ENCODE measurements at places on chromosomes 12 and 14. TPM values are rescaled to one million over a fixed set of nuclear protein-coding genes. Genes with fewer than 3 reads are reported as not detected.

DNA sequence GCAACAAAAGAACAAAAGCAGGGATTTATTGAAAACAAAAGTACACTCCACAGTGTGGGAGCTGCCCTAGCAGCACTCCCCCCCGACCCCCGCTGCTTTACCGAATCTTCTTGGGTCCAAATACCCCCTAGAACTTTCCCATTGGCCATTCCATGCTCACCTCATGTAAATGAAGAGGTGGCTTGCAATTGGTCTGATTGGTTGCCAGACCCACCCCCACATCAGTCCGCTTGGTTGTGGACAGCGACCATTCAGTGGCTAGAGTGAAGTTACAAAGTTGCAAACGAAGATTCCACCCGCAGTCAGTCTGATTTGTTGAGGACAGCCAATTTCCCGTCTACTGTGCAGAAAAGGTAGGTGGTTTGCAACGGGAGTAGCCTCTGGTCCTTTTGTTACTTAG, 3.9 kb downstream of the STYX start:
- peak; percentile 31 for DNase-seq
- peaks cover 73% of the 10 kb centered on the region for H3K4me1 ChIP-seq
- no peak overlapping the region for H3K27ac ChIP-seq
- no peaks in the 10 kb centered on the region for H3K36me3 ChIP-seq
- no peaks in the 10 kb centered on the region for H3K27me3 ChIP-seq

- H3K27ac ChIP-seq: peak overlapping the region; percentile 75
- H3K4me3 ChIP-seq: no peak overlapping the region
- no peaks in the 10 kb centered on the region for H3K27me3 ChIP-seq
- DNase-seq: peak; percentile 75
Measured at GRCh38 chr14:76767681-76768656, 6.7 kb downstream of the VASH1 start.

GRCh38 chr12:105341010-105341409, 10.5 kb downstream of the C12orf75 start:
- H3K4me1 ChIP-seq: peaks cover under 1% of the 10 kb centered on the region
- DNase-seq: no peak
- no peak overlapping the region for H3K4me3 ChIP-seq
- no peaks in the 10 kb centered on the region for H3K27me3 ChIP-seq
- H3K36me3 ChIP-seq: no peaks in the 10 kb centered on the region

DNA sequence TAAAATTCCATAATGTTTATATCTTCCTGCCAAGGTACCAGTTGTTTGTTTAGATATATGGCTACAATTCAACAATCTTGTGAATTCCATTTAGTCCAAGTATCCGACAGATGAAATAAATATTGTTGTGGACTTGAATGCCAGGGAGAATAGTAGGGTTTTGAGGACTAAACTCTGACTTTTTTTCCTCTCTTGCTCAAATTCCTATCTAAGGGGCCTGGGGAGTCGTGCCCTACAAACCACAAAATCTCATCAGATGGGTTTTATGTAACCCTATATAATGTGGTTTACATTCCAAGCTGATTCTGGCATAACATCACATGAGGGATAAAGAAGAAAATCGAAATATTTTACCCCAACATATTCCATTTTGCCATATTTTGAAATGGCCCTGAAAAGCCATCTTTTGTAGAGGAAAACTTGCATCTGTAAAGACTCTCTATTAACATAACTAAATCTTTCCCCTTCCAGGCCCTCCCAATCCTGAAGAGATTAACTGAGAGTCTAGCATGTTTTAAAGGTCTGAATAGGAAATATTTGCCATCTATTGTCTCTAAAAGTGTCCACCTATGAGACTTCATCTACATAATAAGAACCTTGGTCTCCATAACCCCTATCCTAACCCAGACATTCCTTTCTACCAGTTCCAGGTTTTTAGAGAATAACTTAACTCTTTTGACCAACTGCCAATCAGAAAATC, 184.7 kb upstream of the KITLG start:
- H3K4me3 ChIP-seq: no peak overlapping the region
- H3K36me3 ChIP-seq: no peaks in the 10 kb centered on the region
- no peaks in the 10 kb centered on the region for H3K4me1 ChIP-seq
- no peak for DNase-seq
- no peak overlapping the region for H3K27ac ChIP-seq

GRCh38 chr12:128784030-128784760, 39.6 kb downstream of the SLC15A4 start:
- no peaks in the 10 kb centered on the region for H3K4me1 ChIP-seq
- peaks cover 3% of the 10 kb centered on the region for H3K27me3 ChIP-seq
- H3K4me3 ChIP-seq: no peak overlapping the region
- no peak for DNase-seq
- no peaks in the 10 kb centered on the region for H3K36me3 ChIP-seq
- no peak overlapping the region for H3K27ac ChIP-seq

GRCh38 chr12:3523058-3523457, 32.1 kb downstream of the PRMT8 start:
- H3K4me3 ChIP-seq: no peak overlapping the region
- no peaks in the 10 kb centered on the region for H3K27me3 ChIP-seq
- H3K36me3 ChIP-seq: no peaks in the 10 kb centered on the region
- H3K4me1 ChIP-seq: no peaks in the 10 kb centered on the region

DNA sequence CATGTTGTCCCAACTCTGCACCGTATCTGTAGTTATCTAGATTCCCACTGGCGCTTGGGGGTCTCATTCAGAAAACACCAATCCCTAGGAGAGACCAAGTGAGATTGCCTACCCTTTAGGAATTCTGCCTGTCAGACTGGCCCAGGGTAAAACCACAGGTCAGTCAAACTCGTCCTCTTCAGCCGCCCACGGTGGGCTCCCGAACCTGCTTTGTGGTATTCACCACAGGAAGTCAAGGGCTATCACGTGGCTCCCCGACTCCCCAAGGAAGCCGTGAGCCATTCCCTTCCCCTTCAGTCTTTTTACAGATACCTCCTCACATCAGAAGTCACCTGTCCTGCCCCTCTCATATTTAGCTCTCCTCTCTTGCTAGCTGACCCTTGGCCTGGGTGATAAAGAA, 159.9 kb downstream of the EGLN3 start:
- H3K4me3 ChIP-seq: no peak overlapping the region
- peaks cover 10% of the 10 kb centered on the region for H3K4me1 ChIP-seq
- no peak overlapping the region for H3K27ac ChIP-seq
- H3K36me3 ChIP-seq: no peaks in the 10 kb centered on the region
- no peak for DNase-seq

DNA sequence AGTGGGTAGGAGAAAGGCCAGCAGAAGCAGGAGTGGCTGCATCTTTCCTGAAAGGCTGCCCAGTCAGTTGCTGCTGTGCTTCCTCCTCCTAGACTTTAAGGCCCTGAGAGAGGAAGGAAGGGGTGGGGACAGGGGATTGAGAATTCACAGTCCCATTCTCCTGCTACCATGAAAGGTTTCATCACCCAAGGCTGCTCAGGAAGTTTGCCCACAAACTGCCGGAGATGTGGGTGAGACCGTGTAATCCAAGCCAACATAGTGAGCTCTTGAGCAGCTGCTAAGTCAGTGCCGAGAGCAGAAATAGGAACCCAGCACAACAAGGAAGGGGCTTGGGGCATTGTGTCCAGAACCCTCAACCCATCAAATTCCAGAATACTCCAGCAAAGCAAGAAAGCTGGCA, at the start of gene CTSG:
Gene CTSG, minus strand, starts transcription at position 69 of the 400 bp plus-strand sequence. Its CDS starts 27 bp downstream, at position 42.
- no peaks in the 10 kb centered on the region for H3K36me3 ChIP-seq
- H3K4me1 ChIP-seq: no peaks in the 10 kb centered on the region
- no peak within 1 kb of the TSS for H3K27ac ChIP-seq

DNA sequence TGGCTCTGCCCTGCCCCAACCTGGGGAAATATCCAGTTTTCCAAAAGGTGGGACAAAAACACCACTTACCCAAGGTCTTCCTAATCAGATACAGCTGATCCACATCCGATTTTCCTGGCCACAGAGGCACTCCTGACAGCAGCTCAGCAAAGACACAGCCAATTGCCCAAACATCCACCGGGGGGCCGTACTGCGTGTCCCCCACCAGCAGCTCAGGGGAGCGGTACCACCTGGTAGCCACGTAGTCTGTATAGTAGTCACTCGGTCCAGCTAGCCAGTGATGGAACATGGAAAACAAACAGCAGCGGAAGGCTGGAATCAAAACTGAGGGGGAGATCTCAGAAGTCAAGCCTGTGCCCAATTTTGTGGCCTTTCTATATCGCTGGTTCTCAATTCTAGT, 28.8 kb downstream of the DMAC2L start:
- H3K36me3 ChIP-seq: peaks cover 6% of the 10 kb centered on the region
- DNase-seq: no peak
- no peaks in the 10 kb centered on the region for H3K27me3 ChIP-seq

DNA sequence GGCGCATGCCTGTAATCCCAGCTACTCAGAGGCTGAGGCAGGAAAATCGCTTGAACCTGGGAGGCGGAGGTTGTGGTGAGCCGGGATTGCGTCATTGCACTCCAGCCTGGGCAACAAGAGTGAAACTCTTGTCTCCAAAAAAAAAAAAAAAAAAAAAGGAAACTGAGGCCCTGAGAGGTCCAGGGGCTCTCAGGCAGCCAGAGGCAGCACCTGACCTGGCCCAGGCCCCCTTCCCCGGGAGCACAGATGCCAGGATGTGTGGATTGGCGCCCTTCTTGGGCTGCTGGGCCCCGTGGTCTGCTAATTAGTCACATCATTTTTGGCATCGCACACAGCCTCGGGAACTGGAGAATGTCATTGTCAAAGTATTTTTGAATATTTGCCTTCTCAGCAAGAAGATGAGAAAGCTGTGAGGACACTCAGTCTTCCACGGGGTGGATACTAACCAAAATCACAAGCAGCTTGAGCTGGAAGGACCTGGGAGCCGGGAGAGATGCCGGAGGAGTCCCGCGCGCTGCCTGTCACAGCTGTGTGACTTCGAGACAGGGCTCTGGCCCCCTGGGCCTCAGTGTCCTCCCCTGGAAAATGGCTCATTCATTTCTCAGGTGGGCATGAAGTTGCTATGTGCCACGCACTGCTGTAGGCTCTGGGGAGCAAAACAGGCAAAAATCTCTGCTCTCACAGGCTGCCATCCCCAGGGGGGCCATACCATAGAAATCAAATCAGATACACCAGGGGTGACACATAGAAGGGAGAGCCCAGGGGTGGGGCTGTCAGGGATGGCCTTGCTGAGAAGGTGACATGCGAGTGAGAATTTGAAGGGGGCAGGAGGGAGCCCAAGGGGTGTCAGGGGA, 12.5 kb upstream of the RCOR1 start:
- no peaks in the 10 kb centered on the region for H3K27me3 ChIP-seq
- no peaks in the 10 kb centered on the region for H3K4me1 ChIP-seq
- H3K27ac ChIP-seq: no peak overlapping the region

DNA sequence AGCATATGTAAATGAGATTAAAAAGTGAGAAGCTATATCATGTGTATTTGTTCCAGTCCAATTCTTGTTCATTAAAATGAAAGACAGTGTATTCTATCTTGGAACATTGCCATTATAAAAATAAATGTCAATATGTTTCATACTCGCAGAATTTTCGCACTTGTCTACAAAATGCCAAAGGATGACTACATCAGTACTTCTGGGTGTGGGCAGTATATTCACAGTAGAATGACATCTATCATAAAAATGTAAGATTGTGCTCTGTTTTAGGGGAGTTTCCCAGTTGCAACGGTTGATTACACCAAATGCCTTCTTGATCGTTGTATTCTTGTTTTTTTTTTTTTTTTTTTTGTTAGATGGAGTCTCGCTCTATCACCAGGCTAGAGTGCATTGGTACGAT, 292.3 kb upstream of the E2F7 start:
- no peaks in the 10 kb centered on the region for H3K27me3 ChIP-seq
- no peaks in the 10 kb centered on the region for H3K36me3 ChIP-seq
- no peak overlapping the region for H3K27ac ChIP-seq
- H3K4me3 ChIP-seq: no peak overlapping the region
- no peak for DNase-seq

GRCh38 chr14:29724991-29725390, 202.7 kb downstream of the PRKD1 start:
- DNase-seq: no peak
- H3K36me3 ChIP-seq: no peaks in the 10 kb centered on the region
- H3K4me1 ChIP-seq: no peaks in the 10 kb centered on the region
- H3K4me3 ChIP-seq: no peak overlapping the region

- H3K36me3 ChIP-seq: no peaks in the 10 kb centered on the region
- peaks cover 6% of the 10 kb centered on the region for H3K27me3 ChIP-seq
- H3K27ac ChIP-seq: peak overlapping the region; percentile 2
- peak overlapping the region; percentile 86 for H3K4me3 ChIP-seq
- H3K4me1 ChIP-seq: peaks cover 20% of the 10 kb centered on the region
Measured at GRCh38 chr12:56078931-56079722, 838 bp upstream of the ERBB3 start.

DNA sequence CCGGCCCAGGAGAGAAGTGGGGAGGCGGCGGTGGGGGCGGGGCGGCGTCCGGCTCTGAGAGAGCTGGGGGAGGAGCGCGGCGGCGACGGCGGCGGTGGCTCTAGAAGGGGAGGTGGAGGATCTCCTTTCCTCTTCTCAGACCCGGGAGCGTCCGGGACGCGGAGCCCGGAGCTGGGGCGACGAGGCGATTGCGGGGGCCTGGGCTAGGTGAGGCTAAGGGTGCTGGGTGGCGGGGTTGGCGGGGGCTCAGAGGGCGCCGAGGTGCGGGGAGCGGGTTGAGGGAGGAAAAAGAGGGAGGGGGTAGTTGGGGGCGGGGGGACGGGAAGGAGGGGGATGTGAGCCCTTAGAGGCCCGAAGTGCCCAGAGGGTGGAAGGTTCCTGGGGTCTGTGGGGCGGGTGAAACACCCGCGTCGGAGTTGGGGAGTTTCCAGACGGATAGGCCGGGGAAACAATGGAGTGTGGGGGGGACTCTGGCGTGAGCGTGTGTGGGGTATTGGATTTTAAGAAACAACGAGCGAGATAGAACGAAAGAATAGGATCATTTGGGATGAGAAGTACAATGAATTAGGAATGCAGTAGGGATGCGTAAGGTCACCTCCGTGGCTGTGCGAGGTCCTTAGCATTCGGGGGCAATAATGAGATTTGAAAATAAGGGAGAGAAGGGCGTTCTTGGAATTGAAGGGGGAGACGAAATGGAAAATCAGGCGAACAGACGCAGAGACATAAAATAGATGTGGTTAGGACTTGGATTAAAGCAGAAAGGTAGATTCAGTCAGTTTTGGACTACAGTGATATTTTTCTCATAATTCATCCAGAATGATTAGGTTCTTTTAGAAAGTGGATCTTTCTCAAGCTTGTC, at the start of gene SPATS2:
Gene SPATS2, plus strand, starts transcription at position 82 of the 859 bp plus-strand sequence. CDS start 93,551 bp downstream, outside the sequence.
- H3K4me1 ChIP-seq: peaks cover 19% of the 10 kb centered on the region
- H3K36me3 ChIP-seq: no peaks in the 10 kb centered on the region
- DNase-seq: no peak

Gene MIP
- total RNA-seq: not detected

Gene MAP4K5
- total RNA-seq: 43.0 TPM

Gene RPS6KL1
- 2.9 TPM for total RNA-seq

Gene CAND1
- total RNA-seq: 124 TPM

Gene NKX2-1
- total RNA-seq: not detected

Gene SERPINA4
- not detected for total RNA-seq

Gene SLC10A1
- total RNA-seq: not detected

Gene SLC5A8
- not detected for total RNA-seq

Data from CD4-positive, alpha-beta memory T cell (primary cell).